Neural progenitor cell (in vitro differentiated cells): ENCODE measurements at places on chromosomes 3 and 15. TPM values are rescaled to one million over a fixed set of nuclear protein-coding genes. Genes with fewer than 3 reads are reported as not detected.

DNA sequence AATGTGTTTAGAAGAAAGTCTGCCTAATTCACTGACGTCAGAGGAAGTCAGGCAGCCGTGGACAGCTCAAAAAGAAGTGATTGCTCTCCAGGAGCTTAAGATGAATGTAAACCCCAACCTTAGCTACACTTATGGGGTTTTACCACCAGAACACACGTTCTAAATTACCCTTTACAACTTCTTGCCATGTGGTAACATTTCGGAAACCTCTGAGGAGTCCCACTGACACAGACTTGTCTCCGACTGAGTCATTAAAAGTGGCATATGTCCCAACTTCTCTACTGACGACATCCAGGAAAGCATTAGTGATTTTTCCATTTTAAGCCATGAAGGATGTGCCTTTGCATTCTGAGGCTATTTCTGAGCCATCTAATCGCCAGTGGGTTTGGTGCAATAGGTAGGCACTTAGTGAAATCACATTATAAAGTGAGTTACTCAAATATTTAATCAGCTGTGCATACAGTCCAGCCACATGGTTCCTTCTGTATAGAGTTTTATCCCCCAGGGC is 32.4 kb downstream of the C2CD4A start:
- no peaks in the 10 kb centered on the region for H3K4me1 ChIP-seq
- DNase-seq: no peak
- no peak overlapping the region for H3K4me3 ChIP-seq
- no peaks in the 10 kb centered on the region for H3K36me3 ChIP-seq
- no peaks in the 10 kb centered on the region for H3K27me3 ChIP-seq
- no peak overlapping the region for H3K27ac ChIP-seq

DNA sequence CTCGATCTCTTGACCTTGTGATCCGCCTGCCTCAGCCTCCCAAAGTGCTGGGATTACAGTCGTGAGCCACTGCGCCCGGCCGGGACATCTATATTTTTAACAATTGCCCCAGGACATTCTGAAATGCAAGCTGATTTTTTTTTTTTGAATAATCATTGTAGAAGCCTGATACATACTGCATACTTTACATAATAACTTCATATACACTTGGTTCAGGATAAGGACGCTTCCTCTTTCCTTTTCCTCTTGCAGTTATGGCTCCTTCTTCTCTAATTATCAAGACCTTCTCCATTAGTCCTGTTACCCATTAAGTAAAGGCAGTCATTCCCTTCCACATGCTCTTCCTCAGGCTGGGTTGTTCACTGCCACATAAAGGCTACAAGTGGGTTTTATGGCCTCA is 58.3 kb downstream of the SLCO3A1 start:
- no peaks in the 10 kb centered on the region for H3K27me3 ChIP-seq
- H3K27ac ChIP-seq: no peak overlapping the region
- no peaks in the 10 kb centered on the region for H3K4me1 ChIP-seq

- H3K36me3 ChIP-seq: no peaks in the 10 kb centered on the region
- no peak overlapping the region for H3K4me3 ChIP-seq
- no peaks in the 10 kb centered on the region for H3K27me3 ChIP-seq
- no peak for DNase-seq
- peaks cover 4% of the 10 kb centered on the region for H3K4me1 ChIP-seq
Measured at GRCh38 chr3:127066635-127067034, 83.7 kb downstream of the PLXNA1 start.

DNA sequence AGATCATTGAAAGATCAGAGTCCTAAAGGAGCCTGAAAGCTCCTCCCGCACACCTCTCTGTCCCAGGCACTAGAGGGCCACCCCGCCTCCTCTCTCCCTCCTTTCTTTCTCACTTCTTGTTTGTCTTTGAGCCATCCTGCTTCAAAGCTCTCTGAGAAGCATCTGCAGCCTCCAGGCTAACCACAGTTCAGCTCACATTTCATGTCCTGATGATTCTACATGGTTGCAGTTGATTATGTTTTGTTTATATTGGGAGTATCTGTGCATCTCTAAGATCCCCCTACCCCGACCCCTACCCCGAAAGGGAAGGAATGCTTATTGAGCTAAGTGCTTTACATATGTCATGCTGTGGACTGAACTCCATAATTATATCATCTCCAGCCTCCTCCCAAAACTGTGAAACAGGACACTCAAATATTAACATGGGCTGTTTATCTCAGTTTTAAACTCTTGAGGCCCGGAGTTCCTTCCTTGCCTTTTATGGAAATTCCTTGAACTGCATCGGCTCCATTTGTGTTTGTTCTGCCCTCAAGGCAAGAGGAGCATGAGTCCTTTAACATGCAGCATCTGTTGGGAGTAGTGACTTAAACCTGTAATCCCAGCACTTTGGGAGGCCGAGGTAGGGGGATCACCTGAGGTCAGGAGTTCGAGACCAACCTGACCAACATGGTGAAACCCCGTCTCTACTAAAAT is 30.9 kb downstream of the MGLL start:
- no peaks in the 10 kb centered on the region for H3K27me3 ChIP-seq
- peak; percentile 52 for DNase-seq
- H3K4me3 ChIP-seq: no peak overlapping the region
- peaks cover 4% of the 10 kb centered on the region for H3K4me1 ChIP-seq
- H3K36me3 ChIP-seq: no peaks in the 10 kb centered on the region
- H3K27ac ChIP-seq: no peak overlapping the region

GRCh38 chr3:129016720-129017483 is 15.8 kb downstream of the EFCC1 start:
- peaks cover 12% of the 10 kb centered on the region for H3K4me1 ChIP-seq
- H3K4me3 ChIP-seq: no peak overlapping the region
- no peak for DNase-seq
- no peaks in the 10 kb centered on the region for H3K36me3 ChIP-seq
- no peaks in the 10 kb centered on the region for H3K27me3 ChIP-seq

- no peak for DNase-seq
- H3K4me3 ChIP-seq: no peak overlapping the region
- no peak overlapping the region for H3K27ac ChIP-seq
- no peaks in the 10 kb centered on the region for H3K27me3 ChIP-seq
- H3K36me3 ChIP-seq: no peaks in the 10 kb centered on the region
- H3K4me1 ChIP-seq: no peaks in the 10 kb centered on the region
Measured at GRCh38 chr3:127680146-127680661, 7.5 kb downstream of the ABTB1 start.

- H3K27me3 ChIP-seq: no peaks in the 10 kb centered on the region
- no peak overlapping the region for H3K27ac ChIP-seq
- DNase-seq: no peak
- H3K4me1 ChIP-seq: peaks cover 35% of the 10 kb centered on the region
- no peak overlapping the region for H3K4me3 ChIP-seq
Measured at GRCh38 chr15:33198541-33198940, 4.0 kb upstream of the FMN1 start.

DNA sequence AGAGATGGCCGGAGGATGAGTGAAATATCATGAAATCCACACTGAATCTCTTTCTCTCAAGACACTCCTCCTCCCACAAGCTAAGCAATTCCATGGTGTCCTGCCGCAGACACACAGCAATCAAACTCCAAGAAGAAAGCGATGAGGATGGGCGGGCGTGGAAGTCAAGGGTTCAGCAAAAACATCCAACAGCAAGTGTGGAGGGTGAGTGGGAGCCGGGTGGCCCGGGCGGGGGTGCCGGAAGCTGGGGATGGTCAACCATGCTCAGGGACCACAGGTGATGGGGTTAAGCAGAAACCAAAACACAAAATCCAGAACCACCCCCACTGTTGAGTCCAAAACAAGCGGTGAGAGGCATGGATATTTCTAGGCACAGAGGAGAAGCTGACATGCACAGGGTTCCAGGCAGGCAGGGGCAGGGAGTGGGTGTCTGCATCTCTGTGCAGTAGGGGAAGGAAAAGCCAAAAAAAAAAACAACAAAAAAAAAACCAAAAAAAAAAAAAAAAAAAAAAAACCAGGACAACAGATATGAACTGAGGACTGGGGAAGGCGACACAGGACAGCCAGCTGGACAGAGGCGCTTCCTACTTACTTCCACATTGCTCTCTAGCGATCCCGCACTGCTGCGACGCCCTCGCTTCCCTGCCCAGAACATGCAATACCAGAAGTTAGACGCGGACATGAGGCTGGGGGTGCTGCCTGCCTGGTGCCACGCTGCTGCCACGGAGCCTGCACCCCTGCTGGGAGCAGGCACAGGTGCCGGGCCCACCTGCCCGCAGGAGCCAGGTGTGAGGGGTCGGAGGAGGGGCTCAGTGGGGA is 61.0 kb upstream of the RPL32 start:
- no peak overlapping the region for H3K4me3 ChIP-seq
- no peaks in the 10 kb centered on the region for H3K36me3 ChIP-seq
- H3K27me3 ChIP-seq: no peaks in the 10 kb centered on the region
- H3K4me1 ChIP-seq: peaks cover 14% of the 10 kb centered on the region

- no peak overlapping the region for H3K27ac ChIP-seq
- no peaks in the 10 kb centered on the region for H3K27me3 ChIP-seq
- peaks cover 5% of the 10 kb centered on the region for H3K4me1 ChIP-seq
- H3K36me3 ChIP-seq: no peaks in the 10 kb centered on the region
- H3K4me3 ChIP-seq: no peak overlapping the region
Measured at GRCh38 chr3:152797751-152798432, 37.0 kb upstream of the P2RY1 start.

DNA sequence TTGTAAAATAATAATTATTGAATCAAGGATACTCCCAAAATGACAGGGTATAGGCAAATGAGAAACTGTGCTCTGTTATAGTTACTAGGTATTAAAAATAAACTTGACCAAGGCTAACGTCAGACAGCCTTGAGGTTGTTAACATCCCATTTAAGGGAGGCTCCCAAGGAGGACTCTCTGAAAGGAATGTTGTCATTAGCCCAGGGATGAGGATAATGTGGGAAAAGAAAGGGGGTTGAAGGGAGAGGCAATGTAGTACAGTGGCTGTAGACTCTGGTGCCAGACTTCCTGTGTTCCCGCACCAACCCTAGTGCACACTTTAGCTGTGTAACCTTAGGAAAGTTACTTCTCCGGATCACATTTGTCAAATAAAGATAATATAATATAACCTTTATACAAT is 47.0 kb upstream of the RARB start:
- no peaks in the 10 kb centered on the region for H3K36me3 ChIP-seq
- no peak overlapping the region for H3K4me3 ChIP-seq

DNA sequence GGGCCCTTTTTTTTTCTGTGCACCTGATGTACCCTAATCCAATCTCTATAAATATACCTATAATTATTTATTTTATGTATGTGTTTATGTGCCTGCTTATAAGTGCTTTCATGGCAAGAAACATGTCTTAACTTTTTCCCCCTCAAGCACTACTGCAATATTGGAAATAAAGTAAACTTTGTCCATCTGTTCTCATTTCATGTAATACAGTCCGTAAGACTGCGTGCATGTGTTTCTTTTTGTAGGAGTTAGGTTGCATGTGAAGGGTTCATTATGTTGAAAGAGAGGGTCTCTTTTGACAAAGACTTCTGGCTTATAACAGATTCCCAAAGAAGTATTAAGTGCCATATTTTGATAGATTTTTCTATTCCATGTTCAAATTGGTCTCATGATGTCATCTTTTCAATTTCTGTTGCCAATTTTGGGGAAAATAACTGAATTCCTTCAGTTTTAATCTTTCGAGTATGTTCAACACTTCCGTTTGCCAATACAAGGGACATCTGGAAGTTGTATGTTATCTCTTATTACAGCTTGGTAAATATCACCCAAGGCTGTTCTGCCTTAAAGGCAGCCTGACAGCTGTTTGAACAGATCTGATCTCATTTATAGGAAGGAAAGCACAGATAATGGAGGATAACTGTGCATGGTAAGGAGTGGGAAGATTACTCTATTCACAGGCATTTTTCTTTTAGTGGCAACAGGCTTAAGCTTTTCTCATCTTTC is 273.1 kb upstream of the SGO1 start:
- no peaks in the 10 kb centered on the region for H3K36me3 ChIP-seq
- no peaks in the 10 kb centered on the region for H3K4me1 ChIP-seq
- H3K27ac ChIP-seq: no peak overlapping the region
- no peak for DNase-seq
- no peak overlapping the region for H3K4me3 ChIP-seq

- DNase-seq: no peak
- H3K4me1 ChIP-seq: peaks cover 8% of the 10 kb centered on the region
- no peaks in the 10 kb centered on the region for H3K36me3 ChIP-seq
- H3K27ac ChIP-seq: no peak overlapping the region
- H3K27me3 ChIP-seq: no peaks in the 10 kb centered on the region
Measured at GRCh38 chr15:67048281-67049279, 16.8 kb upstream of the SMAD3 start.

DNA sequence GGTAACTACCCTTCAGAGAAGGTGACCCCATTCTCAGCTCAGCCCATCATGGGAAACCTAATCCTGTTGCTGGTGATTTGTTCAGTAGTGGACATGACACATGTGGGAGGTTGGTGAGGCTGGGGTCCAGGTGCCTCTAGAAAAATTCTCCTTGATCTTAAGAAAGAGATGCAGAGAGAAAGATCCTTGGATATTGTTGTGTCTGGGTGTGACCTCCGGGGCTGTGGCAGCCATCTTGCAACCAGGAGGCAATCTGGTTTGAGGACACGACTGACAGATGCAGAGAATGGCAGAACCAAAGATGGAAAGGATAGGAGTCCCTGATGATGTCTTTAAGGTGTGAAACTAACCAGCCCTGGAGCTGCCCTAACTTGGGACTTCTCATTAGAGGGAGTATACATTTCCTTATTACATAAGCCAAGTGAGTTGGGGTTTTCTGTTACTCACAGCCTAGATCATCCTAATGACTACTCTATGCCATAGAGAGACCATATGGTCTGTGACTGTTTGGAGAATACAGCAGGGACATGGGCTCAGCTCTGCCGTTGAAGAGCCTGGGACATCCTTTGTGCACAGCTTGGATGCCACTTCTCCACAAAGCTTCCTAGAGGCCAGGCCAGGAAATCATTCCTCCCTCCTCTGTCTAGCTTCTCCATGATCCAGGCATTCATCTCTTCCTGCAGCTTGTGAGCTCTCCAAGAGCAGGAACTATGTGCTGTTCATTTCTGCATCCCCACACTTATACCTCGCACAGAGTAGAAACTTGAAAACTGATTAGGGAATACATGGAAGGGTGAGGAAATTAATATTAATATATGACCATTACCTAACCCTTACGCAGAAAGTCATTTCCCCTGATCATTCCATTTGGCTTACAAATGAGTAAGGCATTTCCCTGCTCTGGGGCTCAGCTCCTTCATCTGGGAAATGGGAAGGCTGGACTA is 45.9 kb downstream of the HRH1 start:
- H3K27me3 ChIP-seq: no peaks in the 10 kb centered on the region
- no peak for DNase-seq
- H3K4me3 ChIP-seq: no peak overlapping the region

The NEDD4 gene
- 16.1 and 36.7 TPM in 2 replicates for total RNA-seq

The CCR1 gene
- 0.19 TPM in 1 of 2 replicates, not detected in the other for total RNA-seq

The CD200R1 gene
- total RNA-seq: not detected in 2 replicates

The GRAMD2A gene
- 0.40 and 0.43 TPM in 2 replicates for total RNA-seq

The CCR3 gene
- not detected in 2 replicates for total RNA-seq

The IQCH gene
- total RNA-seq: 6.4 and 21.0 TPM in 2 replicates

The ITPKA gene
- total RNA-seq: 0.09 TPM in 1 of 2 replicates, not detected in the other

The ATP13A5 gene
- total RNA-seq: not detected in 2 replicates

The CCDC14 gene
- total RNA-seq: 154 and 250 TPM in 2 replicates
